ENCODE measurements at places on chromosomes 7 and 10. TPM values are rescaled to one million over a fixed set of nuclear protein-coding genes. Genes with fewer than 3 reads are reported as not detected.

- H3K27me3 ChIP-seq = no peaks in the 10 kb centered on the region
- H3K36me3 ChIP-seq = peaks cover 38% of the 10 kb centered on the region
- no peak overlapping the region for H3K4me3 ChIP-seq
- DNase-seq = no peak
Observed at GRCh38 chr10:3166496-3167290, 5.9 kb downstream of the PITRM1 start.

Gene MNX1
- total RNA-seq = not detected

- no peak overlapping the region for H3K4me3 ChIP-seq
- H3K36me3 ChIP-seq = no peaks in the 10 kb centered on the region
- no peaks in the 10 kb centered on the region for H3K27me3 ChIP-seq
- DNase-seq = no peak
Observed at GRCh38 chr10:20407357-20407756, 489.8 kb downstream of the NEBL start.

- peaks cover 9% of the 10 kb centered on the region for H3K27me3 ChIP-seq
- DNase-seq = no peak
- H3K36me3 ChIP-seq = no peaks in the 10 kb centered on the region
- H3K4me1 ChIP-seq = peaks cover 1% of the 10 kb centered on the region
- H3K27ac ChIP-seq = no peak overlapping the region
- no peak overlapping the region for H3K4me3 ChIP-seq
Observed at GRCh38 chr7:22187691-22188348, 169.1 kb downstream of the RAPGEF5 start.

DNA sequence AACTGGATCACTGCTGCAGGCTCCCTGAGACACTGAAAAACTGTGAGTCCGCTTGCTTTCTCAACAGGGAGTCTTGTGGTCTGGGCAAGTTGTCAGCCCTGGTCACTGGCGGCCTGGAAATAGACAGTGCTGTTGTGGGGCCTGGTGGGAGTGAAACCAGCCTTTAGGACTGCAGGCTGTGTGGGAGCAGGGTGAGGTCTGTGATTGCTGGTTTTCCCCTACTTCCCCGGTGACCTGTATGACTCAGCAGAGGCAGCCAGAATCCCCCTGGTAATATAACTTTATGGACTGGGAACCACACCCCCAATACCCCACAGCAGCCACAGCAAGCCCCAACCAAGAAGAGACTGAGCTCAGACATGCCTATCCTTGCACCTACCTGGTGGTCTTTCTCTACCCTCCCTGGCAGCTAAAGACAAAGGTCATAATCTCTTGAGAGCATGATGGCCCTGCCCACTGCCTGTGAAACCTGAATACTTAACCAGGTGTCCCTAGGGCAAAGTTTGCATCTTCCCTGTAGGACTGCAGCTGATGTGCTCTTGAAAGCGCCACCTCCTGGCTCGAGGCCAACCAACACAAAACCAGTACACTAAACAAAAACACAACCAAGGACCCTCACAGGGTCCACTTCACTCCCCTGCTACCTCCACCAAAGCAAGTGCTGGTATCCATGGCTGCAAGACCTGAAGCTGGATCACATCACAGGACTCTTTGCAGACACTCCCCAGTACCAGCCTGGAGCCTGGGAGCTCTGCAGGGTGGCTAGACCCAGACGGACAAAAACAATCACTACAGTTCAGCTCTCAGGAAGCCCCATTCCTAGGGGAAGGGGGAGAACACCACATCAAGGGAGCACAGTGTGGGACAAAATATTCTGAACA lies 7.2 kb upstream of the ADAM22 start:
- peaks cover 13% of the 10 kb centered on the region for H3K4me1 ChIP-seq
- H3K27ac ChIP-seq = peak overlapping the region; percentile 13
- no peak for DNase-seq
- peaks cover 20% of the 10 kb centered on the region for H3K27me3 ChIP-seq
- H3K4me3 ChIP-seq = no peak overlapping the region
- no peaks in the 10 kb centered on the region for H3K36me3 ChIP-seq

DNA sequence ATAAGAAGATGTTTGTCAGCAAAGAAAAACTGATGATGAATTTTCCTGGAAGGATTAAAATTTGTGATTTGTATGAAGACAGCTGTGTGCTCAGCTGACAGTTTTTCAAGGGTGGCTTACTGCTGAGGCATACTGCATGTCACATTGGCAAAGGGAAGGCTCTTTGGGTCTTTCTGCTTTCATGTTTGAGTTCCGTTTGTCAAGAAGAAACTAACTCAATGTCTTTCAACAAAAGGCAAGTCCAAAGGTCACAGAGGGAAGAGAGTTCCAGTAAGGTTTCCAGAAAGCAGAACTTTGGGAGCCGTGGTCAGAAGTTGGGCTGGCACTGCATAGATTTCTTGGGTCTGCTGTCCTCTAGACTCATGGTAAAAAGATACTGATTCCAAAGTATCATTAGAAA lies 16.9 kb downstream of the DYDC2 start:
- no peak for DNase-seq
- peaks cover 6% of the 10 kb centered on the region for H3K27me3 ChIP-seq
- no peak overlapping the region for H3K27ac ChIP-seq
- H3K4me3 ChIP-seq = no peak overlapping the region
- H3K4me1 ChIP-seq = peaks cover 6% of the 10 kb centered on the region

Gene MEOX2
- total RNA-seq = 8.9 TPM

DNA sequence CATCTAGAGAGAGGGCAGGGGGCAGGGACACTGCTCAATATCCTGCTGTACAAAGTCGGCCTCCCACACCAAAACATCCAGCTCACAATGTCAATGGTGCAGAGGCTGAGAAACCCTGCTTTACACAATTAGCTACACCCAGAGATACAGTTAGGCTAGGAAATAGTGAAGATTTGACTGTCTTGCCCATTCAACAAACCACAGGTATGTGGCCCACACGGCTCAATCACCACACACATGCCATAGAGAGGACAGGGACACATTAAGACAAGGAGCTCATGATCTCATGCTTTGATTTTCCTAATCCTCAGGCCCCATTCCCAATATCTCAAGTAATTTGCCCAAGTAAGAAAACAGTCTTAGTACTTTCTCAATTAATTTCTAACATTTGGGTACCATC lies 110.4 kb downstream of the OSBPL3 start:
- no peak overlapping the region for H3K27ac ChIP-seq
- no peak overlapping the region for H3K4me3 ChIP-seq
- no peaks in the 10 kb centered on the region for H3K27me3 ChIP-seq
- H3K4me1 ChIP-seq = no peaks in the 10 kb centered on the region

- H3K27me3 ChIP-seq = no peaks in the 10 kb centered on the region
- peak overlapping the region; percentile 13 for H3K4me3 ChIP-seq
- H3K36me3 ChIP-seq = no peaks in the 10 kb centered on the region
- H3K27ac ChIP-seq = peak overlapping the region; percentile 38
- DNase-seq = peak; percentile 26
- peaks cover 24% of the 10 kb centered on the region for H3K4me1 ChIP-seq
Observed at GRCh38 chr10:5844345-5845055, 31.3 kb upstream of the GDI2 start.

DNA sequence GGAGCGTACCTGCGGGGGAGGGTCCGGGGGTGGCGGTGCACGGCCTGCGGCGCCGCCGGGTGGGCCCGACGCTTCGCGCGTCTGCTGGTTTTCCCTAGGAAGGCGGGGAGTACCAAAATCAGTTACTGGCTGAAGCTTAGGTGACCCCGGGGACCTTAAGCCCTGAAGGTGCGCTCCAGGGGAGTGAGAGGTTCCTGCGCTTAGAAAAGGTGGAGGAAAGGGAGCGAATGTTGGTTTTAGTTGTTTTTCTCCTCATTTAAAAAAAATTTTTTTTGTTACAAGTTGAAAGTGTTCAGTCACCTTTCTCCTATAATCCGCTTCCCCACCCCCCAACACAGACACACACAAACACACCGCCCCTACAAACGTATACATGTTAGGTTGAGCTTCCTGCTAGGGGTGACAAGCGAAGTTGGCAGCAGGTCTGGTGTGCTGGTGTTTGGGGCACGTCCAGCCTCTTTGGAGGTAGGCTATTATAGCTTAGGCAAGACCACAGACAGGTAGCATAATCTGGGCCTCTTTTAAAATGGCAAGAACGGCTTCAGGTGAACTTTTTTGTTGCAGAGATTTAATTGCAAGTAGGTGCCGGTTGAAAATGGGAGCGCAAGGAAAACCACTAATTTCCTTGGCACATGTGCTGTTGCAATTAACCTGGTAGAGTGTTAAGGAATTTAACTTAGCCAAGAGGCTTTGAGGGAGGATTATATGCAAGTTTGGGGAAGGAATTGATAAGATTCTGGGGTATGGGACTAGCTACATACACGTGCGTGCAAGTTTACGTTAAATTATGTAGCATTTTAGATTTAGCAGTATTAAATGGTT lies 945 bp downstream of the ADD3 start:
- no peaks in the 10 kb centered on the region for H3K36me3 ChIP-seq
- H3K4me1 ChIP-seq = peaks cover 49% of the 10 kb centered on the region
- DNase-seq = no peak
- no peak overlapping the region for H3K4me3 ChIP-seq

DNA sequence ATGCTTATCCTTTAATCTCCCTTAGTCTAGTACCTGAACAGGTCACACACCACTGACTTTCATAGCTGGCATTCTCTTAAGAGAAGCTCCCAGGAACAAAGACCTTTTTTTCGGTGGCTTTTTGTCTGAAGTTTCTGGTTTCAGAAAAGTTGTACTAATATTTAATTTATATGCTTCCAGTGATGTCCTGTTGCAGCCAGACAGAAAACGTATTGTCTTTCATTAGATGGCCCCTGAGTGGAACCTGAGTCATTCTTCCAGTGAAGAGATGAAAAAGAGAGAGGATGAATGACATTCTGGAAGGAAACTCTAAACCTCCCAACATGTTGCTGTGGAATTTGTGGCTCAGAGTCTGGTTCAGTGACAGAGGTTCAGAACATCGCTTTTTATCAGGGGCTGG lies 274.8 kb upstream of the TAC1 start:
- H3K36me3 ChIP-seq = no peaks in the 10 kb centered on the region
- H3K4me3 ChIP-seq = no peak overlapping the region
- no peak overlapping the region for H3K27ac ChIP-seq

- H3K4me3 ChIP-seq = no peak overlapping the region
- H3K36me3 ChIP-seq = peaks cover 3% of the 10 kb centered on the region
- no peak for DNase-seq
- H3K4me1 ChIP-seq = no peaks in the 10 kb centered on the region
- H3K27ac ChIP-seq = no peak overlapping the region
Observed at GRCh38 chr10:58868736-58869435, 307.6 kb upstream of the PHYHIPL start.

DNA sequence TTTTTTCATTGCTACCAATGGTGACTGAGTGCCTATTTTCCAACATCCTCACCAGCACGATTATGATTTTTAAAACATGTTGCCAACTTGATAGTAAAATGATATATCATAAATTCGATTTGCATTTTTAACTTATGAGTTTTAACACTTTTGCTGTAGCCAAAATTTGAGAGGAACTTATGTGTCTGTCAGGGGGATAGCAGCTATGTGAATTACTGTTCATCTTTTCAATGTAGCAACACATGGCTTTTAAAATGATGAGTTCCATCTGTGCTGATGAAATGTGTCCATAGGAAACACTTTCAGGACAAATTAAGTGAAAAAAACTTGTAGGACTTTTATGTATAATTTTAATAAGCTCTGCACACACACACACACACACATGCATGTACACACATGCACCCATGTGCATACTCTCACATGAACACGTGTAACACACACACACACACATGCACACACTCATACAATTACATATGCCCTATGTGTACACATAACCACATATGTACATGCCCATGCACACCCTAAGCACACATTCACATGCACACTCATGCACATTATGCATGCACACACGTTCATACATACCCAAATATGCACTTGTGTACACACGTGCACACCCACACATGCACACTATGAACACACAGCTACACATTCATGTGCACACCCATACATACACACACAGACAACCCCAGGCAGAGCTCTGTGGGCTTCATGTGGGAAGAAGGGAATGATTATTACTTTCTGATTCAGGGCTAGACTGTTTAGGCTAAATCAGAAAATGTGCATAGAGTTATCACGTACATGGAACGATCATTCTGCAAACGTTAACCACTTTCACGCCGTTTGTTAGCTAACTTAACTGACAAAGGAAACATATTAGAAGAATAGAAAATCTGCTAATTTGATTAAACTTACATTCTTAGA lies 68.9 kb downstream of the C10orf143 start:
- H3K4me3 ChIP-seq = no peak overlapping the region
- no peaks in the 10 kb centered on the region for H3K4me1 ChIP-seq
- H3K27ac ChIP-seq = no peak overlapping the region
- H3K36me3 ChIP-seq = no peaks in the 10 kb centered on the region
- DNase-seq = no peak
- H3K27me3 ChIP-seq = peaks cover 12% of the 10 kb centered on the region

GRCh38 chr10:122894261-122894944 lies 15.0 kb upstream of the FAM24B start:
- peaks cover 23% of the 10 kb centered on the region for H3K27me3 ChIP-seq
- H3K27ac ChIP-seq = no peak overlapping the region
- no peak for DNase-seq
- H3K4me3 ChIP-seq = no peak overlapping the region

Gene NKX2-3
- total RNA-seq = not detected
